Tracheal epithelial cell (primary cell): ENCODE measurements at places on chromosomes 5 and 9. TPM values are rescaled to one million over a fixed set of nuclear protein-coding genes. Genes with fewer than 3 reads are reported as not detected.

The SLC9A3 gene
- total RNA-seq, result 2.4 and 2.6 TPM in 2 replicates

The GMCL2 gene
- not detected in 2 replicates for total RNA-seq

The CAMK4 gene
- total RNA-seq, result 1.1 and 2.2 TPM in 2 replicates

The ACTBL2 gene
- total RNA-seq, result 0.21 and 2.2 TPM in 2 replicates

The PHF24 gene
- total RNA-seq, result under 0.01 and 0.48 TPM in 2 replicates

The DCANP1 gene
- not detected in 2 replicates for total RNA-seq

The OMD gene
- total RNA-seq, result not detected in 2 replicates

The TMOD1 gene
- 0.48 TPM in 1 of 2 replicates, not detected in the other for total RNA-seq

The WHRN gene
- 0.96 and 1.5 TPM in 2 replicates for total RNA-seq

The PPP2R2B gene
- 0.48 and 0.64 TPM in 2 replicates for total RNA-seq

The MARCOL gene
- total RNA-seq, result not detected in 2 replicates

The WWC1 gene
- total RNA-seq, result 20.7 and 69.4 TPM in 2 replicates

The NMUR2 gene
- total RNA-seq, result not detected in 2 replicates

The YIPF5 gene
- total RNA-seq, result 74.0 and 79.3 TPM in 2 replicates

The CLIC3 gene
- total RNA-seq, result 4.0 and 4.8 TPM in 2 replicates

The SOX30 gene
- total RNA-seq, result 0.24 TPM in 1 of 2 replicates, not detected in the other

The IFNA21 gene
- total RNA-seq, result not detected in 2 replicates

The DUSP1 gene
- total RNA-seq, result 98.3 and 157 TPM in 2 replicates

The MEF2C gene
- total RNA-seq, result 0.85 and 1.7 TPM in 2 replicates

The GLIPR2 gene
- under 0.01 and 14.5 TPM in 2 replicates for total RNA-seq

The PCDHA7 gene
- total RNA-seq, result under 0.01 and 0.48 TPM in 2 replicates

The ECM2 gene
- total RNA-seq, result 1.1 and 1.4 TPM in 2 replicates

The LYSMD3 gene
- total RNA-seq, result 9.6 and 10.4 TPM in 2 replicates

The LTC4S gene
- total RNA-seq, result 1.1 TPM in 1 of 2 replicates, not detected in the other

The PRDM9 gene
- under 0.01 TPM in 1 of 2 replicates, not detected in the other for total RNA-seq

The GOLM1 gene
- 16.2 and 22.9 TPM in 2 replicates for total RNA-seq

The RPL37 gene
- 365 and 464 TPM in 2 replicates for total RNA-seq

The SSBP2 gene
- total RNA-seq, result 8.2 and 21.7 TPM in 2 replicates

The KLHL9 gene
- 22.7 and 24.3 TPM in 2 replicates for total RNA-seq

The SLC36A2 gene
- total RNA-seq, result not detected in 2 replicates

The SYK gene
- 15.2 and 28.3 TPM in 2 replicates for total RNA-seq

The IZUMO3 gene
- not detected in 2 replicates for total RNA-seq

The PAEP gene
- total RNA-seq, result not detected in 2 replicates

The RAD17 gene
- total RNA-seq, result 18.8 and 20.0 TPM in 2 replicates

The GRIA1 gene
- not detected in 2 replicates for total RNA-seq

The SLC4A9 gene
- 0.21 TPM in 1 of 2 replicates, not detected in the other for total RNA-seq

The RNF208 gene
- 0.24 and 0.64 TPM in 2 replicates for total RNA-seq

The TRIM7 gene
- total RNA-seq, result 28.2 and 43.3 TPM in 2 replicates

The RLN2 gene
- total RNA-seq, result 0.64 TPM in 1 of 2 replicates, not detected in the other

The RFESD gene
- total RNA-seq, result 0.48 and 4.0 TPM in 2 replicates

The DDX4 gene
- not detected in 2 replicates for total RNA-seq

The AHRR gene
- 0.43 and 0.72 TPM in 2 replicates for total RNA-seq

The CCDC171 gene
- total RNA-seq, result 1.1 and 1.9 TPM in 2 replicates

The OR1Q1 gene
- not detected in 2 replicates for total RNA-seq

The ABO gene
- under 0.01 and 0.43 TPM in 2 replicates for total RNA-seq

The KCNV2 gene
- total RNA-seq, result not detected in 2 replicates

The PDE6A gene
- total RNA-seq, result under 0.01 TPM in 1 of 2 replicates, not detected in the other

The BARHL1 gene
- total RNA-seq, result not detected in 2 replicates
